CD4-positive, alpha-beta T cell treated with Interleukin-17A for 4 hours (primary cell): ENCODE measurements at places on chromosomes 6 and 20.

GRCh38 chr6:11172501-11173327 is 59.8 kb downstream of the NEDD9 start:
- DNase-seq = peak; percentile 83

GRCh38 chr6:6331393-6331792 is 10.9 kb upstream of the F13A1 start:
- no peak for DNase-seq

- peak; percentile 12 for DNase-seq
These were observed 36.3 kb upstream of the SIRT5 start for GRCh38 chr6:13538084-13538483.

DNA sequence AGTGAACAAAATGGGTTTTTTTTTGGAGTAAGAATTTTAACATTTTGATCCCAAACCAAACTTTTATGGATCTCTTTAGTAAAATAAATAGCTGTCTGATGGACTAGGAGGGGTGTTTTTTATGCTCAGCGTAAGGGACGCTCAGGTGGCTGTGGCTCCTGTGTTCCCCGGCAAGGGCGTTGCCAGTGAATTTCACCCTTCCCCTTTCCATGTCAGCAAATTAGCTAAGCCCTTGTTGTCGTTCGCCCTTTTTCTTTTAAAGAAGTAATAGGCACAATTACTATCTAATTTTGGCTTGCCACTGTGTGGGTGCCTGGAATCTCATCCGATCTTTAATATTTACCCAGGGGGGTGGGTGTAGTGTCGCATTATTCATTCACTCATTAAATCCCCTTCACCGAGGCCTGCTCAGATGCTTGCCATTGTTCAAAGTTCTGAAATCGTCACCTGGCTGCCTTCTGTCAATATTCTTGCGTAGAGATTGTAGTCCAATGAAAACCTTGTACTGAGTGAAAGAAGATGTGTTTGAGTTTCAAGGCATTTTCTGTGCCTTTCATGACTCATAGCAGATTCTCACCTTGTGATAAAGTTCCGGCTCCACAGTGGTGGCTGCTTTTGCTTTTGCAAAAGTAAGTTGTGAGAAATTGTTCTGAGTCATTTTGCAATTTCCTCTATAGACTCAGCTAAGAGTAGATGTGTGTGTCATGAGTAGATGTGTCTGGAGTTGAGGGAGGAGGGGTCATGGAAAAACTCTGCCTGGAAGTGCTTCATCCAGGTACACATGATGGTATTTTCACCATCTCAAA is 40.0 kb upstream of the CLDN20 start:
- peak; percentile 31 for DNase-seq

- no peak for DNase-seq
These were observed 152.2 kb upstream of the KCNG1 start for GRCh38 chr20:51175156-51175555.

- peak; percentile 77 for DNase-seq
These were observed 16.9 kb upstream of the PTCRA start for GRCh38 chr6:42898891-42899361.

DNA sequence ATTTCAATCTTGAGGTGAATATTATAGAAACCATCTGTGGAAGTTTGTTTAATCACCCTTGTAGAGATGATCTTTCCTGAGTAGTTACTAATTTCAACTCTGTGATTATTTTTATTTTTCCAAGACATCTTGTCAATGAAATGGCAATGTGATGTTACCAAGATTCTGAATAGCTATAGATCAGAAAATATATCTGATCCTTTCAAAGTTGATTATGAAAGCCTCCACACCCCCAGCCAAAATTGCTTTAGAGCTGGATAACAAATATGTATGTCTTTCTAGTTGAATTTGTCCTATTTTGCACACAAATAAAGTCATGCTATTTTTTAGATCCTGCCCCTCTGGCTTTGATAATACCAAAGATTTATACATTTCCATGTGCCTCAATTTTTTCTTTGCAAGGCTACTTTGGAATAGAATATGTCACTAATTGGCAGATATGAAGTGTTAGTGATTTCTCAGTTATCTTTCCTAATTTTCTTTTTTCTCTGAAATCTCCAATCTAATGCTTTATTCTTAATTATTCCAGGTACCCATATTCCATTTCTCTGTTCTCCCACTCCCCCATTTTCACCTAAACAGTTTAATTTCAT is 5.0 kb downstream of the SIM1 start:
- no peak for DNase-seq

DNA sequence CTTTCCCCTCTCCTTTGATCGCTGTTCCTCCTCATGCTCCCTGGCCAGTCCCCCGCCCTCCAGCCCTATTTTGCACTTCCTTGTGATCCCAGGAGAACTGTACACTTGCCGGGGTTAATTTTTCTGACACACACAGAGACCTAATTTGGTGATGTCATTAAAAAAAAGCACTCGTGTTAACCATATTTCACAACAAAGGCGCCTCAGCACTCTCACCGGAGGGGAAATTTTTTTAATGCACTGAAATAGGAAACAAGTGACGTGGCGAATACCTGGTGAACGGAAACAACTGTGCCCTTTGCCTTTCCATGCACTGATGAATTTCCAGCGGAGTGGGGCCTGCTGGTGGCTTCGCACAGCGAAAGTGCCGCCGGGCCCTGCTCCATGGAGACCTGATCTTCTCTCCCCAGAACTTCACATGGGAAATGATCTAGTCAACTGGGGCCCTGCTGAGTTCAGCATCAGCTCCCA is 53.9 kb upstream of the TAGAP start:
- DNase-seq = peak; percentile 74

DNA sequence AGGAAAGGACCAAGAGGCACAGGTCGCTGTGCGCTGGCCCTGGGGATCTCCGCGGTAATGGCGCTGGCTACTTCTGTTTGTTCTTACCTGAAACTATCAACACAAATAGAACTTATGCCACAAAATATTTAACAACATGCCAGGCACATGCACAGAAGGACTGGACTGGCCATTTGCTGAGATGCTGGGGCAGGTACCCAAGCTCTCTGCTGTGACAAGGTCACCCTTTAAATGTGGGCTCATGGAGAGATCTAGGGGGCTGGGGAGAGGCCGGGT is 28.0 kb upstream of the PXDC1 start:
- DNase-seq = no peak

GRCh38 chr20:17612992-17613327 is 43.1 kb downstream of the DSTN start:
- DNase-seq = no peak

DNA sequence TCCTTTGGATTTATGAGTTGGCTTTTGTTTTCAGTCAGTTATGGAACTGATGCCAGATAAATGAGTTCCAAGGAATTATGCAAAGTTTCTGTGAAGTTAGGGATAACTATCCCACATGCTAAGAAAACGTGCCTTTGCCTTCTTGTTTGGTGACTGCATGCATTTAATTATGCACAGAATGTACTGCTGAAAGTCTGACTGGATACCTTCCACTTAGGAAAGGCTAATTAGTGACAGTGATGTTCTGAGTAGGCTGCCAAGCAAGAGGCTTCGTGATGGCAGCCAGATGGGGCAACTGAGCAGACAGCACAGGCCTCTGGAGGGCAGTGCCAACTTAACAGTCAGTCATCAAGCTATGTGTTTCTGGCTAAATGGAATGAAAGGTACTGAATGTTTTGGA is 289.9 kb downstream of the CD109 start:
- no peak for DNase-seq

GRCh38 chr20:1870792-1871550 is 24.2 kb upstream of the SIRPA start:
- no peak for DNase-seq

- DNase-seq = no peak
These were observed 97.9 kb upstream of the SULF2 start for GRCh38 chr20:47883186-47883585.

GRCh38 chr6:21171801-21172200 is 421.8 kb upstream of the SOX4 start:
- DNase-seq = no peak

DNA sequence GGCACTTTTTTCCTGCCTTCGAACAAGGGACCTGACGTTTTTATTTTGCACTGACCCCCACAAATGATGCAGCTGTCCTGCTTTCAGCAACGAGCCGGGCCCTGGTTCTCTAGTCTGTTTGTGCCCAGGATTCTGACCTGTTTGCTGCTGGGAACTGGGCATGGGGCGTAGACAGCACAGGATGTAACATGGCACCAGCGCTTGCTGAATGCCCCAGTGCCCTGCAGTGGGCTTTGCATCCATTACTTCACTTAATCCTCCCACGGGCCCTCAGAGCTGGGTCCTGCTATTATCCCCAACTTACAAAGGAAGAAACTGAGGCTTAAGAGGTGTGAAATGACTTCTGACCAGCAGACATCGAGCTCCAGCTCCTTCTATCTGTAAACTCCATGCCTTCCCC is 80.4 kb upstream of the PMEPA1 start:
- DNase-seq = no peak

DNA sequence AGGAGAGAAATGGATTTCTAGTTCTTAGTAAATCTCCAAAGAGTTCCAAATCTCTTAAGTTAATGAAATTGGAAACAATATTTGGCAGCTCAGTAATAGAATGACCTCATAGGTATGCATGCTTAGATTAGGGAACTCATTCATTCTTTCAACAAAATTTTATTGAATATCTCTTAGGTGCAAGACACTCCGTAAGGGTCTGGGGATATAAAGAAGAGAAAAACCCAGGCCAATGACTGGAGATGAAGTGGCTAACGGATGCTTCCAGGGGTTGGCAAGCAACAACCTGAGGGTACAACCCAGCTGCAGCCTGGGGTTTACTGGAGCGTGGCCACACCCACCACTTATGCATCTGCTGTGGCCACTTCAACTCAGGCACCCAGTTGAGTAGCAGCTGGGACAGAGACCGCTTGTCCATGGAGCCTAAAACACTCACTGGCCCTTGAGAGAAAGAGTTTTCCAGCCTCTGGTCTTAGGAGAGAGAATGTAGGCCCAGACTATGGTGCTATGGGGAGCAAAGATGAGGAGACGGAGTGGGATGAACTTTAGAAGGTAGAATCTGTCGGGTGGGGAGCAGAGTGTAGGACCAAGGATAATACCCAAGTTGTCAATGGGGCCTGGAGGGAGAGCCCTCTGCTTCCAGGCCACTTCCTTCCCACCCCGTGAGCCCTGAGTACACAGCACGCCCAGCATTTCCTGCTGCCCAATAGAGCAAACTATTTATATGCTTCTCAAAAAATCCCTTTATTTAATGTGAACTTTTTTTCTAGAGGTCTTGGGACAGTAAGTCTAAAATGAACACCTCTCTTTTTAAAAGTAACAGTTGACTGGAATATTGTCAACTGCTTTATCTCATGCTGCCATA is 46.8 kb upstream of the PXDC1 start:
- no peak for DNase-seq

GRCh38 chr20:37789408-37789807 is 95.6 kb downstream of the CTNNBL1 start:
- no peak for DNase-seq

GRCh38 chr20:20237093-20237959 is 130.6 kb upstream of the INSM1 start:
- DNase-seq = peak; percentile 6

DNA sequence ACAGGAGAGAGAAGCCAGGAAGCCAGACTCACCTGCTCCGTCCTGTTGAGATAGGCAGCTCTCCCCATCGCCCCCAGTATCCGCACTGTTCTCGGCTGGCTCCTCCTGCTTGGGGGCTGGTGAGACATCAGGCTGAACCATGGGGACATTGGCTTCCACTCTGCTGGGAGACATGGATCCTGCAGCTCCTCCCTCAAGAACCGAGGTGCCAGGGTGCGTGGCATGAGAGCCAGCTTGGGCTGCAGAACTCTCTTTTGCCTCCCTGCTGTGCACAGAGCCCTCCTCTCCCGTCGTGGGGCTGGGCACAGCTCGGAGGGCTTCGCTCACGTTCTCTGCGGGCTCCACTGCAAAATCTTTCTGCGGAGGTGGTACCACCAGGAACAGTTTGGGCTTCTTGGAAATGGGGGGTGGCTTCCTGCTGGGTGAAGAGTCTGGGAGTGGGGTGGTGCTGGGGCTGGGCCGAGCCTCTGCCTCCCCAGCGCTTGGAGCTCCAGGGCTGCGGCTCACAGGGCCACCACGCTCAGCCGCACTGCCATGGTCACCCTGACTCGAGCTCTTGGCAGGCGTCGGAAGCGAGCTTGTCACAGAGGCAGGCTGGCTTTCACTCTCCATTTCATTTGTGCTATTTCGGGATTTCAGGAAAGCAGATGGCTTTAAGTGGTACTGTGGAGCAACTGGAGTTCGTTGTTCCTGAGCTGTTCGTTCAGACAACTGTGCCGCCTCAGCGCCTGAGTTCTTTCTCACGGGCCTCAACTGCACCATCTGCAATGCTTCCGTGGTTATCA is 26.5 kb downstream of the HEBP2 start:
- no peak for DNase-seq

- no peak for DNase-seq
These were observed 97.5 kb downstream of the ZMYND8 start for GRCh38 chr20:47258745-47259695.

- no peak for DNase-seq
These were observed 12.1 kb upstream of the EYS start for GRCh38 chr6:65719101-65719500.

DNA sequence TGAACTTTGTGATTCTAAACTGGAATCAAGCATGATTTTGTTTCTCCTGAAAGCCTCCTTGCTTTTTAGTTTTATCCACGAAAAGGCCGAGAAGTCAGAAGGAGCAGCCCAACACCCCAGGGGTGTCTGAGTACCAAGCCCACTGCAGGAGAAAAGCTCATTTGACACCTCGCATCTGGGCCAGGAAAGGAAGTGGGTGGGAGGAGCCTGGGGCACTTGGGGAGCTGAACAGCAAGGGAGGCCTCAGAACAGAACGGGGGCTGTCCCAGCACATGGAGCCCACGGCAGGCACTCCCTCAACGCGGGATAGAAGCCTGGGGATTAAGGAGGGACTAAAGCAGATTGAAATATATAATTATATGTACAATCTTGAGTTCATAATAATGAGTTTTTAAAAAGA is 6.6 kb downstream of the KIF25 start:
- no peak for DNase-seq

- no peak for DNase-seq
These were observed 110.8 kb downstream of the TNFAIP3 start for GRCh38 chr6:137977814-137978213.

DNA sequence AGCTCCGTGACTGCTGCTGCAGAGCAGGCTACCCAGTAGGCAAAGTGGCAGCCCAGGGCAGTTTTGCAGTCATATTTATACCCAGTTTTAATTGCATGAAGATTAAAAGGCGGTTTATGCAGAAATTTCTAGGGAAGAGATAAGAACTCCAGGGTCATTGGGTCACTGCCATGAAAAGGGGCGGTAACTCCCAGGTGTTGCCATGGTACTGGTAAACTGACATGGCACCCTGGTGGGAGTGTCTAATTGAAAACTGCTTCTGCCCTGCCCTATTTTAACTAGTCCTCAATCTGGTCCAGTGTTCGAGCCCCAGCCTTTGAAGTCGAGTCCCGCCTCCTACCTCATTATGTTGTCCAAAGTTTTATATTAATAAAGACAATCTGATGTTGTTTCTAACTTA is 75.0 kb upstream of the FUCA2 start:
- DNase-seq = no peak
